ENCODE measurements at places on chromosomes 16 and 17.

DNA sequence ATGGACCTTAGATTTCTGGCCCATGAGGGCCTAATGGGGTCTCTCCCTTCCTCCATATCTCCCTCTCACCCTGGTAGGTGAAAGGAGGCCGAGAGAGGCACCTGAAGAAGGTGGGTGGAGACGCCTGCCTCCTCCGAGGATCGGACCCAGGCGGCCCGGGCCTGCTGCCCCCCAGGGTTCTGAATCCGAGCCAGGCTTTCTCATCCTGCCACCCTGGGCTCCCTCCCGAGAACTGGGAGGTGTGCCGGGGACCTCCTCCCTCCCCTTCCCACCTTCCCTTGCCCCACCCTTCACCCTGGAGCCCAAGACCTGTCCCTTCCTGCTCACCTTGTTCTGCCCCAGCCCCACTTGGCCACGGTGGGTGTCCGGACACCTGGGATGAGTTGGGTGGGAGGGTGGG is 5.0 kb downstream of the FBXL19 start:
- DNase-seq, result no peak

- DNase-seq, result no peak
These were observed 615 bp downstream of the PHKG2 start for GRCh38 chr16:30748634-30749445.

DNA sequence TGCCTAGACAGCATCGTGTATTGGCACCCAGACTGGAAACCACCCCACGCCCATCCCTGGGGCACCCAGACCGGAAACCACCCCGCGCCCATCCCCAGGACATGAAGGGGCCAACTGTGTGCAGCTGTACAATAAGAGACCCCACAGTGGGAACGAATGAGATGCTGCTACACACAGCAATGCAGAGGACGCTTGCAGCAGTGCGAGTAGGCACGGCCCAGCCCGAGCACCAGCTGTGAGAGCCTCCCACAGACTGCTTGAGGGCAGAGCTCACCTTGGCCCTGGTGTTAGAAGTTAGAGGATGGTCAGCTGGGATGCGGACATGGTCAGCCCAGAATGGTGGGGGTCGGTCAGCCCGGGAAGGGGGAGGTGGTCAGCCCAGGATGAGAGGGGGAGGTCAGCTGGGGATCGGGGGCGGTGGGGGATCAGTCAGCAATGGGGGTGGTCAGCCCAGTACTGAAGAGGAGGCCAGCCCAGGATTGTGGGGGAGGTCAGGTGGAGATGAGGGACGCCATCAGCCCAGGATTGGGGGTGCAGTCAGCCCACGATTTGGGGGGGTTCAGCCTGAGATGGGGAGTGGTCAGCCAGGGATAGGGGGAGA is 340.0 kb downstream of the C16orf95 start:
- DNase-seq, result no peak

DNA sequence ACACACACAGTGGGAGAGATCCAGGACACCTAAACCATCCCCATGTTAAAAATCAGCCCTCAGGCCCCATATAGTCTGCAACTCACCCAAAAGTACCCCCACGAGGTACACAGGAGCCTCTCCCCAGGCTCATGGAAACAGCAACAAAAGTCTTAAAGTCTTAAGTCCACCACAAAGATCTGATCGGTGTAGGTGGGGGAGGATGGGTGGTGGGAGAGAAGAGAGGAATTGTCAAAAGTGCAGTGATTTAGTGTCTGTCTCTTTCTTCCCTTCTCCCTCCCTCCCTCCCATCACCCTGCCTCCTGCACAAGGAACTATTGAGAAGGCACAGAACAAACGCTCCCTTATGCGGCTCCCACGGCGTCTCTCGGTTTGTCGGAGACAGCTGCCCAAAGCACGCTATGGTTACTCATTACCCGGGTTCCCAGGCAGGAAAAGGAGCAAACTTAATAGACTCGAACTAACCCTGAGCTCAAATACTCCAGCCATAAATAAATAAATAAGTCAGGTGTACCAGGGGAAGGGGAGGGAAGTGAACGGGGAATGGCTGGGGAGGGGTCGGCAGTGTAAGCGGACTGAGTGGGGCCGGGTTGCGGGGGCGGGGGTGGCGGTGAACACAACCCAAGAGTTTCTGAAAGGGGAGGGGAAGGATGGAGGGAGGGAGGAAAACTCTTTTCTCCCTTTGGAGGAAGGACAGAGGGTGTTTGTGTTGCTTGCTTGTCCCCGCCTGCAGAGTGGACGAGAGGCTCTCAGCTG is 477.4 kb downstream of the SLC39A11 start:
- DNase-seq, result no peak

DNA sequence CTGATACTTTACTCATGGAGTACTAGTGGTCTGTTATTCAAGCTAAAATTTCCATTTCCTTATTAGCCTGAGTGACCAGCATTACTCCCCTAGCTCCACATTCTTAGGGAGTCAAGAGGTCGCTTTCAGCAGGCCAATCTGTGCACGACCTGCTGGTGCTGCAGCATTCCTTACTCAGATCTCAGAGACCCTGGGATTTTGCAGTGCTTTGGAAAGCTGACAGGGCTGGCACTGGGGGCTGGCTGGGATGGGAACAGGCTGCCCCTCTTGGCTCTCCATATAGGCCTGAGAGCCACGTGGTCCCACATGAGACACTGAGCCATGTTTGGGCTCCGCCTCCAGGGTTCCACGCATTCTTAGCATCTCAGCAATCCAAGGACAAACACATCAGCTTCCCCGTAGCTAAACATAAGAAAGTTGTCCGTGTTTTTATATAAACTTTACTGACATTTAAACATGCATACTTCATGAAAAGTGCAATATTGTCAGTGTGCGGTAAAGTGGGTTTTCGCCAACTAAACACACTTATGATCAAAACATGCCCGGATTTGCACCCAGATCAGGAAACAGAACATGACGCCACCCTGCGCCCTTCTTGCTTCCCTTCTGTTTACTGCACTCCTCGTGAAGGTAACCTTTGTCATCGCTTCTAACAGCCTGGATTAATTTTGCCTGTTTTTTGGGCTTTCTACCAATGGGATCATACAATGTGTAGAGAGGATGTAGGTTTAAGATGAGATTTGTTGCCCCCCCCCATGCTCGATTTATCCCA is 254.5 kb upstream of the CACNG5 start:
- no peak for DNase-seq

- no peak for DNase-seq
These were observed 24.9 kb downstream of the DCUN1D3 start for GRCh38 chr16:20875355-20875650.

GRCh38 chr16:85138825-85139627 is 26.8 kb upstream of the CIBAR2 start:
- DNase-seq, result no peak

DNA sequence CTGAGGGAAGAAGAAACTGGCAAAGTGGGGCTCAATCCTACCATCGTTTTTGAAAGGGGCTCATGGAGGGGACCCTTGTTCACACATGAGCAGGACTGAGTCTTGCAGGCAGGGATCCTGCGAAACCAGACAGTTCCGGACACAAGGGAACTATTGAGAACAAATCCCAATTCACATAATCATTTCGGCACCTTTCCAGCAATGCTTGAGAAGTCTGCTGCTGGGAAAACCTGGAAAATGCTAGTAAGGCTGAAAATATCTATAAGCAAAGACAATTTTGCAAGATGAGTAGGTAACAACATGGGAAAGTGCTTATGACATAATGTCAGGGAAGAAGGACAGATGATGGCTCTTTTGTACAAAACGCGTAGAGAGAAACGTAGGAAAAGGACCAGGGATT is 52.1 kb upstream of the BPTF start:
- no peak for DNase-seq

DNA sequence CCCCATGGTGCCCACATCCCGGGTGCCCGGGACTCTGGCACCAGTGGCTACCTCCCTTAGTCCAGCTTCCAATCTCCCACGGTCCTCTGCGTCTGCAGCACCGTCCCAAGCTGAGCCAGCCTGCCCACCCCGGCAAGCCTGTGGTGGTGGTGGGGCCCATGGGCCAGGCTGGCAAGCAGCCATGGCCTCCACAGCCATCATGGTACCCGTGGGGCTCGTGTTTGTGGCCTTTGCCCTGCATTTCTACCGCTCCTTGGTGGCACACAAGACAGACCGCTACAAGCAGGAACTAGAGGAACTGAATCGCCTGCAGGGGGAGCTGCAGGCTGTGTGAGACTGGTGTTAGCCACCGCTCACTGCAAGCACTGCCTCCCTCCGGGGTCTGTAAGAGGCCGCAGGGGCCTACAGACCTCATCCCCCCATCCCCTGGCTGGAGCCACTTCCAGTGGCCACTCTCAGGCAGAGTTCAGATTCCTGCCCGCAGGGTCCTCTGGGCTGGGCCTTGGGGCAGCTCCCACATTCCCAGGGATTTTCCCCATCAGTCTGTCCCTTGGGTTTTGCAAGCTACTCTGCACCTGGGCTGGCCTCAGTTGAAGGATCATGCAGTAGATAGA is 3.9 kb upstream of the SETD1A start:
- no peak for DNase-seq

DNA sequence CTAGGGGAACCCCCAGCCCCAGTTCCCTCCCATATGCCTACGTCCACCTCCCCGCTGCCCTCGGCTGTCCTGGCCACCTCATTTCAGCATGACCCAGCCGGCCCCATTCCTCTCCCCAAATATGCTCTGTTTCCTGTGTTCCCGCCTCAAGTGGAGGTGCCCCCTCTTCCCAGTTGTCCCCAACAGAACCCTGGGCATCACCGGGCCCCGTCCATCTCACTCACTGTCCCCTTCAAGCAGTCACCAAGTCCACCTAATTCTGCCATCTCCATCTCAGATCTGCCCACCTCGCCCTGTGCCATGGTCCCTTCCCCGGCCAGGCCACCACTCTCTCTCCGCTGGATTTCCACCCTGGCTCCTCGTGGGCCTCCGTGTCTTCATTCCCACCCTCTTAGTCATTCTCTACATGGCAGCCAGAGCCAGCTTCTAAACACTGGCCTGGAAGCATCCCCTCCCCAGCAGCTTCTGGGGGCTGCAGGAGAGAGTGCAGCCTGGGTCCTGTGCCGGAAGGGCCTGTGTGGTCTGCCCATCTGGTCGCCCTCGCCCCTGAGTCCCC is 12.8 kb downstream of the CDK3 start:
- no peak for DNase-seq

DNA sequence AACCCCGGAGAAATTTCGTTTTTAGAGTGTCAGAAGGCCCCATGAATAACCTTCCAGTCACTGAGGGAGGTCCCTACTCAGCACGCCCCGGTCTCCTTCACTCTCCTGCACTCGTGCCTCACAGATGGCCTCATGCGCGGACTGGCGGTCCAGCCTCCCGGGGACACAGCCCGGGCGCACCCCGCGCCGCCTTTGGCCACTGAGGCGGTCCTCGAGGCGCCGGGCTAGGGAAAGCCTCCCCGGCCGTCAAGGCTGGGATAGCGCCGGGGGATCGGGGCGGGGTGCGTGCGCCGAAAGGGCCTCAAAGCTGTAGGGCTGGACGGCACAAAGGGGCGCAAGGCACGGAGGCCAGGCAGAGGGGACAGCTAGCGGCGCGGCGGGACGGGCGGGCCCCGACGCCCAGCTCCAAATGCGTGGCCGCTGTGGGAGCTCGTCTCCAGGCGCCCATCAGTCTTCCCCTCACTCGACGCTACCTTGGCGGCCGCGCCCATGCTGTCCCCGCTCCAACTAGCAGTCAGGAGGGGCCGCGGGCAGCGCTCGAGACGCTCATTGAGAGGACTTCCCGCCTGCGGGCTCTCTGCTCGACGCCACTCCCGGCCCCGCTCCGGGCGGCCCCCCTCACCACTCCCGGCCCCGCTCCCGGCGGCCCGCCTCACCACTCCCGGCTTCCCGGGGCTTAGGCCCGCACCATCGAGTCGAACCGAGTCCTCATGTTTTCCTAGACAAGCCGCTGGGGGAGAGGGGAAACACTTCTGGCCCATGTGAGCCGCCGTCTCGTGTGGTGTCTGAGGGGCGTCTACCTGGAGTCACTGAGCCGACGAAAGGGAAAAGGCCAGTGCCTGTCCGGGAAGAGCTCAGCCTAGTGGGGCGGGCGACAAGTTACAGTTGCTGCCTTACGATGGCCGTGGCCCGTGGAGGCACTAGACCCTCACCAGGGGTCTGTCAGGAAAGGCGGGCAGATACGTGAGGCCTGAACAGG is at the start of gene USP6:
USP6 (plus strand) TSS at position 360 of the 979 bp plus-strand sequence. CDS start 14,336 bp downstream, outside the sequence.
- DNase-seq, result no peak

DNA sequence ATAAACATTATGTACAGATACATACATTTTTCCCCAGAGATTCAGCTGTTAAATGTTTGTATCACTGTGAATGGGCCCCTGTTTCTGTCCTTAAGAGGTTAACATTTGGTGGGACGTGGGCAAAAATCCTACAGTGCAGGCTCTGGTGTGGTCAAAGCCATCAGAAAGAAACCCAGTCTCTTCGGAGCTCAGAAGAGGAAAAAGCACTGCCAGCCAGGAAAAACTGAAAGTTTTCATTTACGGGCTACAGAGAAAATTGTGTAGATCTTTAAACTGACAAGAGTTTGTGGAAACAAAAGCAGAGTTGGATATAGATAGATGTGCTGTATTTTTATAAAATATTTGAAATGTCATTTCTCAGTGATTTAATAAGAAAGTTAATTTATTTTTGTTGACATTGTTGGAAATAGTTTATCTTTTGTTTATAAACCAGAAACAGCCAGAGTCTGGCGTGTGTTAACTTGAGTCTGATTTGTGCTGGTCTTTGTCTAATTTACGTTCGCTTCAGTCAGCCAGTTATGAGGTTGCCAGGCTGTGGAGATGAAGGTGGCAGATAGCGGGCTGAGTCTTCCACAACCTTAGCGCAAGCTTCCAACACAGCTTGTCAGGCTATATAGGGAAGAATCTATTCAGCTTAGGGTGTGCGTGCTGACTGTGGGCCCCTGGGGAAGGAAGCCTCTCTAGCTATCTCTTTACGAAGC is 9.5 kb upstream of the TEKT3 start:
- DNase-seq, result no peak

- DNase-seq, result no peak
These were observed 64.0 kb downstream of the NKD1 start for GRCh38 chr16:50611995-50612848.

DNA sequence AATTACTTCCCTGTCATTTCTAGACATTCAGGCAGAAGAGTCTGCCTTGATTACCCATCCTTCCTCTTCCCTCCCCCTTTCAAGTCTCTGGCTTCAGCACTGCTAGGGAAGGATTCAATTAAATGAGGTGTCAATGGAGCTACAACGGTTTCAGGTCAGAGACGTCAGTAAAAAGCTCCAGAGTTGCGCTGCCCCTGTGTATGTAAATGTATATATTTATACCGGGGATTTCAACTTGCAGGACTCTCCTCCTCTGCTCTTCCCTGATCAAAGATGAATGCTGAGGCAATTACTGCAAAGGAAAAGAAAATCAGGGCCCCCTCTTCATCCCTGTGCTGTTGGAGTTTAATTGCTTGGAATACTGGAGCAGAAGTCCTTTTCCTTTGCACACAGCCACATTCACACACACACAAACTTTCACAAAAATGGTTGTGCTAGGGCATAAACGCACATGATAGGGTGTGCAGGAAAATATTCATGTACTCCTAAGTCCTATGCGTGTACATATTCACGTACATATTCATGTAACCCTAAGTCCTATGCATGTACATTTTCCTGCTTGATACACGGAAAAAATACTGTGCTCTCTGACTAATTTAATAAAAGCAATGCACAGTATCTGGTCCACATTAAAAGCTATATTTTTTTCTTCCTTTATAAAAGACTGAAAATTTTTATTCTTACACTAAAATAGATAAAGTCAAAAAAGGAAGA is 129.7 kb upstream of the PMFBP1 start:
- no peak for DNase-seq

GRCh38 chr16:62462971-62463370 is 426.7 kb upstream of the CDH8 start:
- no peak for DNase-seq

- no peak for DNase-seq
These were observed 671 bp downstream of the CHMP6 start for GRCh38 chr17:80992077-80992947.

- DNase-seq, result no peak
These were observed 21.1 kb downstream of the IST1 start for GRCh38 chr16:71916397-71916920.
